Stimulated activated CD8-positive, alpha-beta memory T cell treated with anti-CD3 and anti-CD28 coated beads, Interleukin-4, amount 100 ng/mL, for 48 hours (primary cell): ENCODE measurements at places on chromosomes 4 and X.
A peak's percentile ranks its signal among the peaks of the same experiment; 100 is the strongest.

GRCh38 chrX:31591355-31591754 is 519.5 kb upstream of the FTHL17 start:
- DNase-seq = no peak

- DNase-seq = no peak
Measured at GRCh38 chr4:962231-963208, 10.8 kb downstream of the DGKQ start.

DNA sequence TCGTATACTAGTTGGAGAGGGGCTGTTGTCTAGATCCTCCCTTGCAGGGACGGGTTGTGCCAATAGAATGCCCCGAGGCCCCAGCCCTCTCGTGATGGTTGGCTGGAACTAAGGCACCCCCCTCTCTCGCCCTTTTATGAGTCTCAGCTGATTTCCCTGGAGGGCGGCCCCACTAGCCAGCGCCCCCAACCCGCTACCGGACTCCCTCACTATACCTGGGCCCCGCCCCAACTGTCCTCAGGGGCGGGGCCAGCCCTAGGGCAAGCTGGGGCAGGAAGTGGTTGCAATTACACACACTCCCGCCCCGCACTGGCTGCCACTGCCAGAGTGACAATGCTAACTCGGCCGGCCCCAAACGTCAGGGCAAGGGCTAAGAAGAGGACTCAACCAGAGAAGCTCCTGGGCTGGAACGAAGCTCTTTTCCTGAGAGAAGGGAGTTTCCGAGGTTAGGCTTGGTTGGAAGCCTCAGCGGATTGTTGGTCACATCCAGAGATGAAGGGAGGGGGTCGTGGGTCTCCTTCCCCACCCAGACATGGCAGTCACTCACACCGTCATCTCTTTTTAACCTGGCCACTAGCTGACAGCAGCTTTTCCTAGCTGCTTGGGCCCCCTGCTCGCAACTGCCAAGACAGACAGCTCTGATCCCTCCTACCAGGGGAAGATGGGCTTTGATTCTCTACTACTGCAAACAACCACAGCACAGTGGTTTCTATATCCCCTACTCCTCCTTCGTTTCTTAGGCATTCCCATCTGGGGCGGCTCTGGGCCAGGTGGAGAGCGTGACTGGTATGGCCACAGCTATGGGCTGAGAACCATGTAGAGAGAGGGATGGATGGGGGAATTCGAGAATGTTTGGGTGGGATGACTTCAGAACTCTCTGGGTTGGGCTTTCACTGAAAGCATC is 21.0 kb upstream of the BCORL1 start:
- DNase-seq = peak; percentile 75

DNA sequence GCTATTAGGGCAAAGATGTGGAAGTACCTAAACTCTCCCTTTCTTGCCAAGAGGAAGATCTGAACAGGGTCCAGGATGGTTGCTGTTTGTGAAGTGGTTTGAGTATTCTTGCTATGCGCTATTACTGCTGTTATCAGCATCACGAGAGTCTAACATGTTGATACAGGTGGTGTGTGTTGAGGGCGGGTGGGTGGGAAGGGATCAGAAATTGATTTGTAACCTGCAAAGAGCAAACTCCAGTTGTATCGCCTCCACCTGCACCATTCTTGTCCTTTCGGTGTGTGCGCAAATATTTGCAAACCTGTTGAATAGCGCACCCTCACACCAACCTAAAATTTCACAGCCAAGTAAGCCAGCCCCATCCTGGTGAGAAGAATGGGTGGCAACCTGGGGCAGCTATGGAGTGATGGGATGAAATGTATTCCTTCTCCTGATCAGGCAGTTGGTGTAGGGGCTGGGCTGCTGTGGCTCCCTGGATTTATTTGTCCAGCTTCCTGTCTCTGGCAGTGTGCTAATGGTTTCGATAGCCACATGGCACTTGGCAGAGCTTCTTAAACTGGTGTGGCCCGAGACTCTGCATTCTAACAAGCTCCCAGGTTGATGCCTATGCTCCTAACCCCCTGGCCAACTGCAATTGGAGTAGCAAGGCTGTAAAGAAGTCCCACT is 102.6 kb upstream of the SCML1 start:
- no peak for DNase-seq

DNA sequence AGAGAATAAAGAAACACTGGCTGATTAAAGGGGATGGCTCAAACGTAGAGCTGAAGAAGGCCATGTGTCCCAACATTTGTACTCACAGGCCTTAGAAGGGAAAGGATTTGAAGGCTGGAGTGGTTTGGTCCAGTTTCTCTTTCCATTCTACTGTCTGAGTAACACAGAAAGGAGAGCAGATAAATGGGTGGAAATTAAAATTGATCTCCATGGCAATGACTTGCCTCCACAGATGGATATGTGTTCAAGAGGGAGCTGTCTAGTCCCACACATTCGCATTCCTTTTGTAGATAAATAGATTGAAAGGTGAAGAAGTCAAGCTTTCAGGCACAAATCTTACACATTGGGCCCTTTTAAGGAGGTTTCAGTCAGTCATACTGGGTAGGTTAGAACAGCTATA is 74.6 kb downstream of the DOCK11 start:
- no peak for DNase-seq

- no peak for DNase-seq
Measured at GRCh38 chr4:35164063-35164462, 1080.3 kb downstream of the ARAP2 start.

DNA sequence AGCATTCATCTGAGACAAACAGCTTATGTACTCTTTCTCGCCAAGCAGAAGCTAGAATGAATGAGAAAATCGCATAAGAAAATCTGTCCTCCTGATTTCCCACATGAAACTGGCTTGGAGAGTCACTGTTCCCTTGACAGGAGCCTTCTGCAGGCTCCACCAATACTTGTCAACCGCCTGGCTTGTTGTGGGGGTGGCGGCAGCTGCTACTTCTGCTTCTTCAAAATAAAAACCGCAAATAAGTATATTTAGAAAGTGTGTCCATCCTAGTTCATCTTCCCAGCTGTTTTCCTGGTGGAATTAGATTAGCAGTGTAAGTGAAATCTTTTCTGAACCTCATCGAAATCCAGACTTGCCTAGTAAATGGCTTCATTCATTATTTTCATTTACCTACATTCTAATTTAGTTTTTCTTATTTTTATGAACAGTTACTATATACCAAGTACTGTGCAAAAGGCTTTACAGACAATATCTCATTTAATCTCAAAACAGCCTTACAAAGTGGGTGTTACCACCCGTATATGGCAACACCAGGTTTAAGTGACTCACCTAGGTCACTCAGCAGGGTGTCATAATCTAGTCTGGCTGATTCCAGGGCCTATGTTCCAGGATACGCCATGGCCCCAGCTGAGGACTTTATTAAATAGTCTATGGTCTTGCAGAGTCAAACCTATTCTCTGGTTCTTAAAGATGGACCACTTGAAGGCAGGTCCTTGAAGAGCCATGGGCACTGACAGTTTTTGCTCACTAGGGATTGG is 104.6 kb upstream of the IGFBP7 start:
- DNase-seq = no peak

GRCh38 chr4:142480244-142480643 is 365.9 kb downstream of the INPP4B start:
- DNase-seq = no peak

GRCh38 chr4:143127621-143128020 is 57.1 kb upstream of the USP38 start:
- DNase-seq = no peak

DNA sequence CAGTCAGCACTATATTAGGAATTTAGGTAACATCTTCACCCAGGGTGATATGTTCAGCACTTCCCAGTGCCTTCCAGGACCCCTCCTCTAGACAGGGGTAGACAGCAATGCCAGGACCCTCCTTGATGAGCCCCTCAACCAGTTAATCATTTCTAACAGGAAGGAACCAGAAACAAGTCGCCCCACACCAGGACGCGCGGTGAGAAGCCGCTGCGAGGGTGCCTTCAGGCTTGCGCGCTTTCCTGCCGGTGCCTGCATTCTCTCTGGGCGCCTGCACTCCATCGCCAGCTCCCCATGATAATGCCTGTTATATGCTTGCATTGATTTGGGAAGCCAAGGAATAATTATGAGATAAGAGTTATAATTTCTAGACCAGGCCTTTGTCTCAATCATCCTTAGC is 116.0 kb downstream of the ENPP6 start:
- DNase-seq = no peak

DNA sequence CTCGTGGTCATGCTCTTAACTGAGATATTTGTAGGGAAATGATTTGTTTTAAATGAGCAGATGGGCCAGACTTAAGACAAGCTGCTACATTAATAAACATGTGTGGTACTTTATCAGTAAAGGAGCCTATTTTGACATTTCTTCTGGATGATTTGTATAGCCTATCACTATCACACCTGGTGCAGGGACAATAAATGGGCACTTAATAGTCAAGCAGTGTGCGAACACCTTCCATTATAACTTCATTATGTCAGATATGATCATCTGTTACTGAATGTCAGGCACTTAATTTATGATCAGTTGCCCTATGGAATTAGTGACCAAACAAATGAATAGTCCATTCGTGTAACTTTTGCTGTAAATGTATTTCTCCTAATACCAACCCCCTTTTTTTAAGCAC is 628.8 kb downstream of the ADGRL3 start:
- no peak for DNase-seq
